Adrenal gland (tissue), 19 donors: ENCODE measurements at places on chromosomes 7 and 10. TPM values are rescaled to one million over a fixed set of nuclear protein-coding genes. Genes with fewer than 3 reads are reported as not detected.

ASIC3 gene
- total RNA-seq, result 0.24 TPM

LIMK1 gene
- 22.7 TPM for total RNA-seq

- DNase-seq, result no peak
Observed at GRCh38 chr10:93074147-93074596, 479 bp downstream of the CYP26A1 start.

DNA sequence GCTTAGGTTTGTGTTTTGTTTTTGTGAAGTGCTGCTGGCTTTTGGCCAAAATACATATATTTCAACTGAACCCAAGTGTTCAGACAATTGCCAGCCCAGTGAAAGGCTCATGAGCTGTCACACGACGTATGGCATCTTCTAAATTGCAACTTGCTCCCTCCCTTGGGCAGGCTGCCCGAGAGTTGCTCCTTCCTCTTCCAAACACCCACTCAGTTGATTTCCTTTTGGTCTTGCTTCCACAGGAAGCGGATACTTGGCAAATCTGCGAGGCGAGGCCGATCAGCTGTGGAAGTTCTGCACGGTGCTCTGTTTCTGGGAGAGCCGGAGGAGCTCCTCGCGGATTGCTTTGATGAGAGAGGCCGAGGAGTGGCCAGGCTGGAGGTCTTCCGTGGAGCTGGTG, 39.6 kb upstream of the ATP6V0A4 start:
- DNase-seq, result peak; percentile 22

DNA sequence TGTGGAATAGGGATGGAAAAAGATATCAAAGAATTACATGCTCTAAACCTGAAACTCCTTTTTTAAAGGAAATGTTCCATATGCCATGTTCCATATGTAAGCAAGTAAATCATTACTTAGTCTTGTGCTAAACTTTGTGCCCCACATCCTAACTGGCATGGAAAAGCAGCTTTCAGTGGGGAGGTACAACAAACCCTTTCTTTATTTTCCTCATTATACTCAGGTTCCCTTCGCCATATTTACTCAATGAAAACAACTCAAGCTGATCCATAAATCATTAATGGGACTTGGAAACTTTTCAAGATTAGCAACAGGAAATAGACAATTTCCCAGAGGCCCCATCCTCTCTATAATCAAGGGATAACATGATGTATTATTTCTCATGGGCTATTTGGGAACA, 56.0 kb downstream of the GSAP start:
- DNase-seq, result no peak

EN2 gene
- 0.11 TPM for total RNA-seq
